ENCODE measurements at places on chromosomes 1 and 21. TPM values are rescaled to one million over a fixed set of nuclear protein-coding genes. Genes with fewer than 3 reads are reported as not detected.

IVL gene
- not detected for total RNA-seq

RORC gene
- 0.63 TPM for total RNA-seq

LRRC7 gene
- not detected for total RNA-seq

ACTL8 gene
- total RNA-seq = not detected

PRAMEF12 gene
- not detected for total RNA-seq

SH2D5 gene
- total RNA-seq = 2.4 TPM

TPM3 gene
- total RNA-seq = 1,067 TPM

LMOD1 gene
- total RNA-seq = 0.03 TPM

GNG12 gene
- total RNA-seq = 362 TPM

FCRL5 gene
- total RNA-seq = not detected

OR2T29 gene
- total RNA-seq = not detected

PDZK1IP1 gene
- total RNA-seq = not detected

RNU1-1 gene
- total RNA-seq = not detected

LYPD8 gene
- total RNA-seq = not detected

DARS2 gene
- total RNA-seq = 38.4 TPM

TIE1 gene
- total RNA-seq = 0.20 TPM

PTPN14 gene
- total RNA-seq = 45.2 TPM

FCRL1 gene
- total RNA-seq = not detected

FABP3 gene
- 18.5 TPM for total RNA-seq

SERTAD4 gene
- total RNA-seq = 0.69 TPM

ANKRD35 gene
- not detected for total RNA-seq

HMCN1 gene
- not detected for total RNA-seq

RPTN gene
- total RNA-seq = not detected

DENND2D gene
- total RNA-seq = 4.7 TPM

All from MG63 (cell line).